ENCODE measurements at places on chromosomes 12 and 14.

DNA sequence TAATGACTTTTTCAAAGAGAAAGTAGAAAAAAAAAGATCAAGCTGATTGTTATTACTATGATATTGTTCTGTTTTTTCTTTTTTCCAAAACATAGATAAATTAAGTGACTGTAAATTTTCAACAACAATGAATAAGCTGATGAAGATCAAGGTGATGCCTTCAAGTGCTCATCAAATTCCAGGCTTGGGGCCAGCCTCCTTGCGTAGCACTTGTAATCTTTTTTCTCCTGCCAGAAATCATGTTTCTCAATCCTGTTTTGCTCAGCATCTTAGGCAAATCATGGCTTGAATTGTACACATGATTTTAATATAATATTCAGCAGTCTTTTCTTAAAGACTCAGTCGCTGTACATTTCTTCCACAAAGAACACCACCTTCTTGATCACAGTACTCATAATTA lies 333.2 kb downstream of the NPAS3 start:
- no peak for DNase-seq

GRCh38 chr12:110355073-110355472 lies 48.4 kb downstream of the ANAPC7 start:
- DNase-seq = peak; percentile 62

DNA sequence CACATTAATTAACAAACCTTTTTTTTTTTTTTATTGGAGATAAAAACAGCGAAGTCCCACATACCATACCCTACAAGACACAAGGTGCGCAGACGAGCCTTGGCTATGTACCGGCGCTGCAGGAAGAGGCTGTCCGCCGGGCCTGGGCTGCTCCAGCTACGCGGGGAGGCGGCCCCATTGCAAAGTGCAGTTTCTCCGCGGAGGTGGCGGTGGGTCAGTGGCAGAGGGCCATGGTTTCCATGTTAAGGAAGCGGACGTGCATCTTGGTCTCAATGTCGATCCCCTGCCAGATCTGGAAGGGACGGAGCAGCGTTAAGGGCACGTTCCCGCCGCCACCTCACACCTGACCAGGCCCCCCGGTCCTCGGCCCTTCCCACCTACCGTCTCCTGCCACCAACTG lies 60.3 kb downstream of the TESC start:
- DNase-seq = no peak

DNA sequence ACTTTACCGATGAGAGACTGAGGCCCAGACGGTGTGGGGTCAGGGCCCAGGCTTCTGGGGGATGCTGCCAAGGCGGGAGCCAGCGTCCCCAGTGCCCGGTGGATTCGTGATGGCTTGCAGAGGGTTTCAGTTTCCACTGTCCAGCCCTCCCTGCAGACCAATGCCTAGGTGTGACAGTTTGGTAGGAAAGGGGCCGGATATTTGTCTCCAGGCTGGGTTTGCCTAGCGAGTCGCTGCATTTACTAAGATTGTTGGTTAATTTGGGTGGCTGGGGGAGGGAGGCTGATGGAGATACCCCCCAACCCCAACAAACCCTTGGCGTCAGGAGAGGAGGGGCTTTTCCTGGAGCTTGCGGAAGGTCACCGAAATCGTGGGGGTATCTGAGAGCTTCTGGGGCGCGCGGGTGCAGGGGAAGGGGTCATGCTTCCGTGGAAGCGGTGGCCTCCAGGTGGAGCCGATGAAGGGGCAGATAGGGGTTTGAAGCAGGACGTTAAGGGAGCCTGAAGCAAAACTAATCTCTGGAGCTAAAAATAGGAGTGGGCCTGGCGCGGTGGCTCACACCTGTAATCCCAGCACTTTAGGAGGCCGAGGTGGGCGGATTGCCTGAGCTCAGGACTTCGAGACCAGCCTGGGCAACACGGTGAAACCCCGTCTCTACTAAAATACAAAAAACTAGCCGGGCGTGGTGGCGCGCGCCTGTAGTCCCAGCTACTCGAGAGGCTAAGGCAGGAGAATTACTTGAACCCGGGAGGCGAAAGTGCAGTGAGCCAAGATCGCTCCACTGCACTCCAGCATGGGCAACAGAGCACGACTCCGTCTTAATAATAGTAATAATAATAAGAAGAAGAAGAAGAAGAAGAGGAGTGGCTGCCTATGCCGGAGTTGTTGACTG lies 1.1 kb upstream of the CDC42BPB start:
- DNase-seq = no peak

GRCh38 chr14:94056579-94057308 lies 24.3 kb downstream of the DDX24 start:
- peak; percentile 35 for DNase-seq

DNA sequence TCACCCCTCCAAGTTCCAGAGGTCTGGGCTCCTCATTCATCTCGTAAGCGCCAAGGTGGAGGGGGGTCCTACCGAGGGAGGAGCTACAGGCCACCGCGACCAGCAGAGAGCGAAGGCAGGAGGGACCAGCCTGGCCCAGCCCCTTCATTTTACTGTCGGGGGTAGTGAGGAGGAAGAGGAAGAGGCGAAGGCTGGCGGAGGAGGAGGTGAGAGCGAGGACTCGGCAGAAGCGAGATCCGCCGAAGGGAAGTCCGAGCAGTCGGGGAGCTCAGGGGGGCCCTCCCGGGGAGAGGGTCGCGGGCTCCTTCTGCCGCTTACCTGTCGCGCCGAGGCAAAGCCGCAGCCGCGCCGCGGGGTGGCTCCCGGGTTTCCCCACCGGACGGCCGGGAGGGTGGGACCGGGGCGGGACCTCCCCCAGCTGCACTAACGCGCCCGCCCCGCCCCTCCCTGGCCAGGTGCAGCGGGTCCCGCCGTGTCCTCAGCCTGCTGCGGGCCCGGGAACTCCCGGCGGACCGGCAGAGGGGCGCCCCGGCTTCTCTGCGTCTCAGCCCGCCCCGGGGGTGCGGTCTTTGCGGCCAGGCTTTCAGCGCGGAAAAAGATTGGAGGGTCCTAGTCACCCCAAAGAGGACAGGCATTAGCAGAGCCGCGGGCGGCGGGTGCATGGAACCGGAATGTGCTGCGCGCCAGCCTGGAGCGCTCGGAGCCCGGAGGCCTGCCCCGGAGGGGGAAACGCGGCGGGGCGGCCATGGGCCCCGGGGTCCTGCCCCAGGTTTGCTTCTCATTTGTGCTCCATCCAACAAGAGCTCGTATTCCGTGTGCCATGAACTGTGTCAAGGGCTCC lies at the start of gene GALNT6:
TSS of gene GALNT6 (minus strand) at position 124 of the 841 bp plus-strand sequence. CDS start 11,625 bp downstream, outside the sequence.
- DNase-seq = peak; percentile 78

DNA sequence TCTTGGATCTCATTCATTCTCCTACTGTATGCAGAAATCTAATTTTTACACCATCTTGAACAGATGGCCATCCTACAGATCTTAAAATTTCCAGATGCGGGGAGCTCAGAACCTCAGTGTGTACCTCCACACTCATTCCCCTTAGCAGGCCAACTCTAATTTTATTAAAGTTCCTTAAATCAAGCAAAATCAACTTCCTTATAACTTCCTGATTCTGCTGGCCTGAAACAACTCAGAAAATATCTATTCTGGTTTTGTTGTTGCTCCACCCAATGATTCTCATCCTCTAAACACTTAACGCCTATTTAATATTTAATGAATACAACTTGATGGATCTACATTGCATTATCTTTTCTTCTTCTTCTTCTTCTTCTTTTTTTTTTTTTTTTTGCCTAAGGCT lies 3.1 kb downstream of the EMP1 start:
- DNase-seq = no peak

GRCh38 chr12:4771172-4771959 lies 51.2 kb downstream of the GALNT8 start:
- DNase-seq = no peak

GRCh38 chr12:2456122-2456812 lies 338.5 kb upstream of the FKBP4 start:
- DNase-seq = no peak

- DNase-seq = no peak
These were observed 235.3 kb downstream of the KSR2 start for GRCh38 chr12:117733549-117733805.

- peak; percentile 9 for DNase-seq
These were observed 8.2 kb downstream of the GOLT1B start for GRCh38 chr12:21509768-21510167.

DNA sequence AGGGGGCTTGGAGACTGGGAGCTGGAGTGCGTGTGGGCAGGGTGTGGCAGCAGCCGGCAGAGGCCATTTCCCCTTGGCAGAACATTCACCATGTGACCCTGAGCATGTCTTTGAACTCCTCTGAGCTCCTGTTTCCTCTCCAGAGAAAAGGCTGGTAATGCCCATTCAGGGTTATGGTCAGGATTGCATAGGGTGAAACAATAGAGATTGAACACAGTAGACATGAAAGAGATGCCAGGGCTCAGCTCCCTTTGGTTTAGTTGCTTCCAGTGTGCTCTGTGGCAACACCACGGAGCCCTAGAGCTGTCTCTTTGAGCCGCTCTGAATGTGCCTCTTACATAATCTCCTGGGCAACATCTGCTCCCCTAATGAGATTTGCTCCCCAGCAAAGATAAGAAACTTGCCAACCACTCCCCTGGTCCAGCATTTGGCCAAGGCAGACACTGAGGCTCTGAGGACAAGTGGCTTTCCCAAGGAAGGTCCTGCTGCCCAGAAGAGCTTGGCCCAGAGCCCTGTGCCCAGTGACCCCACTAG lies 4.6 kb downstream of the IFI27 start:
- DNase-seq = no peak

DNA sequence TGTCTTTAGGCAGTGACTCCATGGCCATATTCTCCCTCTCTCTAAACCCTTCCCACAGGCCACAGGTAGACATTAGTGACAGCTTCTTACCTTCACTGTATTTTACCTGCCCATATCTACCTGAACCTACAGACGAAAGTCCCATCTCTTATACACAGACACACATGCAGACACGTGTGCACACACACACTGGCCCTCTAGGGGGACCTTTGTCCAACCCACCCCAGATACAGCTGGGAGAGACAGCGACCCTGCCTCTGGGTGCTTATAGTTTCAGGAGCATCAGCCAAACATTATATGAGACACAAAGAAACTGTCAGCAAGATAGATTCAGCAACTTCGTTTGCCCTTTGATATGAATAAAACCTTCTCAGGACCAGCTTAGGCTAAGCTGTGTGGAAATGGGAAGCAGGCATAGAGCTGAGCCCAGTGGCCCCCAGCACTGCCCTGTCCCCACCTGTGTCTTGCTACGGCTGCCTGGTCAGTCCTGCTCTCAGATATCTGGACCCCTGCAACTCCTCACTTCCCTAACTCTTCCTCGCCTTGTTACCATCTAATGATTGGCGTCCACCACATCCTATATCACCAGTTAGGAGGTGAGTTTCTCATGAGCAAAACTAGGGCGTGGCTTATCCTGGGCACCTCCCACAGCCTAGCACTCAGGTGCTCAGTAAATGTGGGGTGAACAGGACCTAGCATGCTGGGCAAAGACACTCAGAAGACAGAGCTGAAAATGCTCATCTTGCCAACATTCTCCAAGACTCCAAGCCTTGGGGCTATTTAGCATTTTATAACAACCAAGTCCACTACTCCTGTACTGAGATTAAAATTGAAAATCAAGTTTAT lies 12.0 kb upstream of the CD9 start:
- DNase-seq = no peak

DNA sequence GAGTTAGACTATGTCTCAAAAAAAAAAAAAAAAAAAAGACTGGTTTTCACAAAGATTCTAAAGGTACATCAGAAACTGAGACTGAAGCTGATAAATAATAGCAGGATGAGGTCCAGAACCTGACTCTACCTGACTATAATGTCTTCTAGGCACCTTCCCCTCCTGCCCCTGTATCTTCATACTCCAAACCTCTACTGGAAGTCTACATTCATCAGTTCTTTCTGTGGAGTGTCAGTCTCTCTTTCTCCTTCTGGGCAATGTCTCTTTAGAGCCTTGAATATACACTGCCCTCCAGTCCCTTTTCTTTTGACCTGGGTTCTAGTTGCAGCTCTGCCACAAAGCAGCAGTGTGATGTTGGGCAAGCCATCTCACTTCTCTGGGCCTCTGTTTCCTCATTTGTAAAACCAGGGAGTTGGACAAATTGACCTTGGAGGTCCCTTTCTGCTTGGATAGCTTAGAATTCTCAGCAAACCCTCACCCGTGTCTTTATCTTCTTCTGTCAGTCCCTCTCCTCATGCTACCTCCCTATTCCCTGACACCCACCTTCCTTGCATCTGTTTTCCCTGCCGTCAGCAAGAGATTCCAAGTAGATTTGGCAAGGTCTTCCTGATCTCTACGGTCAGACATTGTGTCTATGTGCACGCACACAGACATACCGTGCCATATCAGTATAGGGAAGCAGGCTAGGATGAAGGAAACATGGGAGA lies 4.3 kb downstream of the NFE2 start:
- no peak for DNase-seq

GRCh38 chr12:2244013-2244861 lies 191.4 kb downstream of the CACNA1C start:
- no peak for DNase-seq

- no peak for DNase-seq
These were observed 40.2 kb downstream of the MOK start for GRCh38 chr14:102264775-102265174.

DNA sequence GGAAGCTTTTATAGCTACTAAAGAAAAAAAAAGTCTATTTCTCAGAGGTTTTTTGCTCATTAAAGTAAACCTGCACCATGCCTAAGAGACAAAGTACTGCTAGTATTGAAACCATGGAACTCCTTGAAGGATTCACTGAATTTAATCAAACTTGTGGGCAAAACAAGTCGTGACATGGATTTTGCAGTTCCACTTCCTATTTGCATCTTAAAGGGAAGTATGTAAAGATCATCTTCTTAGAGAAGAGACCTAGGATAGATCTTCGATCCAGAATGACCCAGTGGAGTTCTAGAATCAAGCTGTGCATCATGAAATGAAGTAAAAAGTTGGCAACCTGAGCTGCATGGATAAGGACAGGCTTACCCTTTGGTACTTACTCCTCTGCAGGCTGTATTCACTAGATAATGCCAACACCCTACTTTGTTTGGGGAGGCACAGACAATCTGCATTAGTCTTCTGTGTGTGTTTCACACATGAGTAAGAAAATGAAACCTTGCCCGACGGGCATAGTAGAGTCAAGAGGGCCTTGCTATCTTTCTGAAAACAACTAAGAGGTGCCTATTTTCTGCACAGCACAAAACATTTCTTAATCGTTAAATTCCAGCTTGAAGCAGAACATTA lies 1.9 kb downstream of the GNG2 start:
- peak; percentile 58 for DNase-seq

- DNase-seq = no peak
These were observed 71.9 kb downstream of the CRACR2A start for GRCh38 chr12:3680919-3681594.

- DNase-seq = no peak
These were observed 241.3 kb downstream of the GRIN2B start for GRCh38 chr12:13740149-13740545.

- DNase-seq = no peak
These were observed 593.0 kb downstream of the VRK1 start for GRCh38 chr14:97390096-97390724.

All from activated CD4-positive, alpha-beta T cell treated with anti-CD3 and anti-CD28 coated beads for 36 hours (primary cell).